ENCODE measurements at places on chromosomes 5 and 9.

- DNase-seq = no peak
These were observed 123.3 kb downstream of the GNAQ start for GRCh38 chr9:77908293-77908692.

- DNase-seq = no peak
These were observed 28.3 kb upstream of the CER1 start for GRCh38 chr9:14750821-14751220.

- no peak for DNase-seq
These were observed 478.4 kb upstream of the DAP start for GRCh38 chr5:11239261-11240015.

DNA sequence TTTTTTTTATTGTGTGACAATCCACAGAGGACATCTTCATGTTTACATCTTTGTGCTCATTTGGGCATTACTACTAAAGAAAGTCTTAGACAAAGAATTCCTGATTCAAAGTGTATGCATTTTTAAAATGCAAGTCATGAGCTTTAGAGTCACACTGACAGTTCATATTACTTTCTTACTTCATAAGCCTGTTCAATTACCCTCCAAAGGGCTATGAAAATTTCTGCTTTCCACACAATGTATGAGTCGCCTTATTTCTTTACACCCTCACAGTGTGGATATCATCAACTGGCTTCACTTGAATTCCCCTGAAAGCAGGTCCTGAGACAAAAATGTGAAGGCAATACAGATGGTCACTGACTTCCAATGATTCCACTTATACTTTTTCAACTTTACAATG, 280.4 kb upstream of the PTGER4 start:
- no peak for DNase-seq

- DNase-seq = no peak
These were observed 1955.5 kb downstream of the MAT2B start for GRCh38 chr5:165460911-165461310.
